AG04449 (cell line): ENCODE measurements at places on chromosomes 3 and 15.

GRCh38 chr15:92906563-92907081 is 6.5 kb downstream of the CHD2 start:
- no peak for DNase-seq

- no peak for DNase-seq
Measured at GRCh38 chr3:159263750-159264553, 462.1 kb downstream of the MFSD1 start.

DNA sequence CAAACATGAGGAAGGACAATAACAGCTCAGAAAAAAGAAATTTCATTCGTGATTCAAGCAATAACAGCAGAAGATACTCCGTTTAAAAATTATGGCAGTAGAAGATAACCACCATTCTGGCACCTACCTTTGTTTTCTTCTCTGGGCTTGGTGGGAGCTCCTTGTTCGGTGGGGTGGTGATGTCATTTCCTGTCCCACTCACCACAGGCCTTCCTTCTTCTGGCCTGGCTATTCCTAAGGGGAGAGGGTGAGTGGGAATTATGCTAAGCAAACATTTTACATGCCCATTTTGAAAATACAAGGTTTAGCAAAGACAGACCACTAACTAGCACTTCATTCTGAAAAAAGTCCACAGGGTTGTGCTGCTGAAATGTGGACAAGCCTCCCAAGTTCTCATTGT is 74.4 kb downstream of the DHX30 start:
- DNase-seq = no peak

DNA sequence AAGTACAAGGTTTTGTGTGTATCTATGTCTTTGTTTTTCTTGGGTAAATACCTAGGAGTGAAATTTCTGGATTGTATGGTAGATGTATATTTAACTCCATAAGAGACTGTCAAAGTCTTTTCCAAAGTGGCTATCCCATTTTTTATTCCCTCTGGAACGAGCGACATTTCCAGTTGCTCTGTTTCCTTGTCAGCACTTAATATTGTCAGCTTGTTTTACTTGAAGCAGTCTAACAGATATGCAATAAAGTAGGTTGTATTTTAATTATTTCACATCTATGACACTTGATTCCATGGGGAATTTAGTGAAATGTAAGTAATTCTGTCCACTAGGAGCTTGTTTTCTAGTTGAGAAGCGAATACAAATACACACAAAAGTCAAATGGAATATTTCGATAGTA is 18.5 kb upstream of the BNIP2 start:
- DNase-seq = no peak

GRCh38 chr3:171548917-171549316 is 88.7 kb upstream of the TNIK start:
- no peak for DNase-seq

DNA sequence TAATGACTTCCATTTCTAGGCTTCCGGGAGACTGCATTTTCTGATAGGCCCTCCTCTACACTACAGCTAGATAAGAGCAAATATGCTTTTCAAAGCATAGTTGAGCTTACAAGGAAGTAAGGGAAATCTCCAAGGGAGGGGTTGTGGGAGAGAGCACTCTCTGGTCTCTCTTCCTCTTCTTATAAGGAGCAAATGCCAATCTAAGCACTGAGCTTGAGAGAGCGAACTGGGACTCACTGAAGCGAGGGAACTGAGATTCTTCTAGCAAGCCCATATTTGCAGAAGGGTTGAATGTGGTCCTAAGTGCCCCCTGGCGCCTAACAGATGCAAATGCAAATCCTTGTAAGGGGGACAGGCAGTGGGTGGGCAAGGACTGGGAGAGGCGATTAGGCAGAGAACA is 164.8 kb downstream of the ERC2 start:
- DNase-seq = no peak

GRCh38 chr3:190768891-190769290 is 93.6 kb downstream of the GMNC start:
- DNase-seq = no peak

DNA sequence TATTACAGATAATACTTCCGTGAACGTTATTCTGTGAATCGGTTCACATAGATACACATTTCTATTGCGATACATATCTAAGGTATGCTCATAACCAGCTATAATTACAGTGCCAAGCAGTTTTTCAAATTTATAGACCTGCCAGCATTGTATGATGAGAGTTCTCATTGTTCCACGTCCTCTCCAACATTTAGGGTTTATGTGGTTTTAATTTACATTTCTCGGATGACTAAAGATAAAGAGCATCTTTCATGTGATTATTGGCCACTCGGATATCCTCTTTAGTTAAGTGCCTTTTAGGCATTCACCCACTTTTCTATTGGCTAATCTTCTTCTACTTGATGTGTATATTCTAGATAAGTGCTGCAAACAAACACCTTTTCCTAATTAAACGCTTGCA is 134.7 kb upstream of the CCDC54 start:
- DNase-seq = no peak

GRCh38 chr15:37046876-37047614 is 53.3 kb downstream of the MEIS2 start:
- no peak for DNase-seq
